T-helper 17 cell (primary cell): ENCODE measurements at places on chromosomes 1 and 21. TPM values are rescaled to one million over a fixed set of nuclear protein-coding genes. Genes with fewer than 3 reads are reported as not detected.

GRCh38 chr21:32367158-32367557 lies 25.7 kb downstream of the URB1 start:
- DNase-seq = no peak
- H3K4me3 ChIP-seq = no peak overlapping the region
- H3K27ac ChIP-seq = no peak overlapping the region
- H3K27me3 ChIP-seq = no peaks in the 10 kb centered on the region

GRCh38 chr1:118151312-118151937 lies 33.6 kb downstream of the SPAG17 start:
- H3K27ac ChIP-seq = no peak overlapping the region
- no peak for DNase-seq

GRCh38 chr21:35926003-35926740 lies 134.2 kb downstream of the SETD4 start:
- no peak for DNase-seq
- peaks cover 57% of the 10 kb centered on the region for H3K27me3 ChIP-seq
- H3K4me3 ChIP-seq = no peak overlapping the region
- no peak overlapping the region for H3K27ac ChIP-seq
- H3K36me3 ChIP-seq = no peaks in the 10 kb centered on the region
- H3K4me1 ChIP-seq = no peaks in the 10 kb centered on the region

GRCh38 chr1:220732137-220732536 lies 16.0 kb upstream of the MTARC2 start:
- H3K4me3 ChIP-seq = no peak overlapping the region
- peaks cover 7% of the 10 kb centered on the region for H3K27me3 ChIP-seq
- peak overlapping the region; percentile 1 for H3K27ac ChIP-seq
- H3K36me3 ChIP-seq = peaks cover 3% of the 10 kb centered on the region

GRCh38 chr1:205792481-205792881 lies 17.2 kb upstream of the RAB29 start:
- H3K27ac ChIP-seq = no peak overlapping the region
- H3K4me3 ChIP-seq = no peak overlapping the region
- H3K36me3 ChIP-seq = peaks cover 17% of the 10 kb centered on the region
- no peak for DNase-seq

DNA sequence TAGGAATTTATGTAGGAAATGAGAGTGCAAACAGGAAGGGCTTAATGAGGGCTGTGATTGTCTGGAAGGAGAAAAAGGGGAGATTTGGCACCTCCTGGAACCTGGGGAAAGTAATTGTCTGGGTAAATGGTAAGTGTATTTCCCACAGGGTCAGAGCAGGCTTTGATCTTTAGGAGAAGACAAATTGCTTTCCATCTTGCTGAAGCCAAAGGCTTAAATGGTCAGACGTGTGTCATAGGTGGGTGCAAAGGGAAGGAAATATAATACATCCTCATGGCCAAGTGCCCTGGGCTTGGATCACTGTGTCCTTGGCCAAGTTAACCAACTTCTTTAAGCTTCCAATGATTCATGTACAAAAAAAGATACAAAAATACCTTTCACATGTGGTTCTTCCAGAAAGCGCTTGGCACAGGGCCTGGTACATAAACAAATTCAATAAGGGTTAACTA lies 1.3 kb upstream of the DUSP23 start:
- no peaks in the 10 kb centered on the region for H3K36me3 ChIP-seq

DNA sequence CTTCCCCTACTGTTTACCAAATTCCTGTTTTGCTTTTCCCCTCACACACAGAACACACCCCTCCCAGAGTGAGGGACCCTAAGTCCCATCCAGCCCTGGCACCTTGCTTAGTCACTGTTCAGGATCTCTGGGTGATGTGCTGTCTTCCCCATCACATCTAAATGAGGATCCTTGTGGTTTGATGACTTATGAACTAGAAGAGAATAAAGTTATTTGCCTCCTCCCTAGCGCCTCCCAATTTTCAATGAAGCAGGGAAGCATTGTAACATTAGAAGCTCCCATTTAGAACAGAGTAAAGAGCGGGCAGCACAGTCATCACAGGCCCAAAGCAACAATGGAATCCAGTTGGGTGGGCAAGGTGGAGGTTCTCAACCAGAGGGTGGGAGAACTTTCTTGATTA lies 27.0 kb downstream of the DISC1 start:
- DNase-seq = no peak
- no peak overlapping the region for H3K4me3 ChIP-seq
- H3K27me3 ChIP-seq = no peaks in the 10 kb centered on the region
- H3K27ac ChIP-seq = no peak overlapping the region
- H3K36me3 ChIP-seq = no peaks in the 10 kb centered on the region

CLCN6 gene
- total RNA-seq = 13.8 TPM

LCE1D gene
- not detected for total RNA-seq

CD53 gene
- 385 TPM for total RNA-seq

SSR2 gene
- 234 TPM for total RNA-seq

LY9 gene
- 124 TPM for total RNA-seq
